ENCODE measurements at places on chromosomes 5 and 9.

DNA sequence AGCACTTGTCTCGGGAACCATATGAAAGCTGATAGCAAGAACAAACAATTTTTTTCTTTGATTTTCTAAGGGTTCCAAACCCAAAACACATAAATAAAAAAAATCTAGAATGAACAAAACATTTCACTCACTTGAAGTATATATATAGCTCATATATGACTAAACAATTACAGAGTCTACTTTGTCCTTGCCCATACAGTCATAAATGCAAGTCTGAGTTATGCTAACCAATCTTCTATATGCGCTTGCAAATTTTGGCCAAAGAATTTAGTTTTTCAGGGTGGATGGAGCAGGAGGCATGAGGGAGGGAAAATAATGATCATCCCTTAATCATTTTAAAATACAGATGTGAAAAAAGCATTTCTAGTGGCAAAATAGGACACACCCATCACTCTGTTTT, 370.1 kb downstream of the BNC2 start:
- DNase-seq, result no peak

GRCh38 chr5:149961957-149962409, 1.4 kb downstream of the SLC26A2 start:
- no peak for DNase-seq

GRCh38 chr5:29790281-29790680, 1403.2 kb upstream of the CDH6 start:
- no peak for DNase-seq

- DNase-seq, result no peak
These were observed 134.4 kb upstream of the ABCA1 start for GRCh38 chr9:105062222-105062855.

DNA sequence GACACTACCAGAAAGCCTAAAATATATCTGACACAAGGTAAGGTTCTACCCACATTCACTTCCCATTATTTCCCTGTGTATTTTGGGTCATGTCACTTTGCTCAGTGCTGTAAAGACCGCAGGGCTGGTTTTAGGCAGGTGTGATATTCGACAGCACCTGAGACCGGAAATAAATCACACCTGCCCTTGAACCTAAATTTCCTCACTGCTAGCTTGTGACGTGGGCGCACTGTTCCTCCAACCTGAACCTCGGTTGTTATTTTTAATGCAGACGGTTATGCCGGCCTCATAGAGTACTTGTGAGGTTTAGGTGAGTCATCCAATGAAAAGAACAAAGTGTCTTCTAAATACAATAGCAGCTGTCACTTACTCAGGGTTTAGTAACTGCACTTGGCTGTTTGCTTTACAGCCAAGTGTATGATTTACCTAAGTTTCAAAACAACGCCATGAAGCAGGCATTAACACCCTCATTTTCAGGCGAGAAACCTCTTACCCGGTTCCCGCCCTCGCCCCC, 20.7 kb upstream of the ZNF782 start:
- DNase-seq, result no peak

DNA sequence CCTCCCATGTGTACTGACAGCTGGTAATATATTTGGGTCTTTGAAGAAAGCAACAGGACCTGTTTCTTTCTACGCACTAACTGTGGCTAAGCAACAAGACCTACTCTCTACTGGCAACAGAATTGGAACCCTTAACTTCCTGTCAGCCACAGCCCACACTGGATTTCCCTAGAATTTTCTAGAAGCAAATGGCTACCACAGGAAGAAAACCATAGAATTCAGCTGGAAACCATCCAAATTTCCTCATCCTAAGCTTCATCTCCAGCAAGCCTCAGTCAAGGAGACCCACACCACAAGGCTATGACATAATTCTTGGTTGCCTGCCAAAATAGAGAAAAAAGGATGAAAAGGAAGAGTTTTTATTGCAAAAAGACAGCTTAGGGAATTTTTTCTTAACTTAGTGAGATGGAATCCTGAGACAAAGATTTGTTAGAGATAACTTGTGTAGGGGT, 171.8 kb upstream of the TNC start:
- DNase-seq, result no peak

- no peak for DNase-seq
These were observed 74.5 kb upstream of the TBCA start for GRCh38 chr5:77850536-77851175.

All from stimulated activated CD4-positive, alpha-beta T cell treated with anti-CD3 and anti-CD28 coated beads, Interleukin-1b, Interleukin-23, amount 100 ng/mL, for 24 hours (primary cell).